ENCODE measurements at places on chromosomes 7 and 10.

- DNase-seq: no peak
Observed at GRCh38 chr10:76270464-76270863, 839.0 kb downstream of the LRMDA start.

- no peak for DNase-seq
Observed at GRCh38 chr7:124662937-124663336, 102.7 kb downstream of the GPR37 start.

DNA sequence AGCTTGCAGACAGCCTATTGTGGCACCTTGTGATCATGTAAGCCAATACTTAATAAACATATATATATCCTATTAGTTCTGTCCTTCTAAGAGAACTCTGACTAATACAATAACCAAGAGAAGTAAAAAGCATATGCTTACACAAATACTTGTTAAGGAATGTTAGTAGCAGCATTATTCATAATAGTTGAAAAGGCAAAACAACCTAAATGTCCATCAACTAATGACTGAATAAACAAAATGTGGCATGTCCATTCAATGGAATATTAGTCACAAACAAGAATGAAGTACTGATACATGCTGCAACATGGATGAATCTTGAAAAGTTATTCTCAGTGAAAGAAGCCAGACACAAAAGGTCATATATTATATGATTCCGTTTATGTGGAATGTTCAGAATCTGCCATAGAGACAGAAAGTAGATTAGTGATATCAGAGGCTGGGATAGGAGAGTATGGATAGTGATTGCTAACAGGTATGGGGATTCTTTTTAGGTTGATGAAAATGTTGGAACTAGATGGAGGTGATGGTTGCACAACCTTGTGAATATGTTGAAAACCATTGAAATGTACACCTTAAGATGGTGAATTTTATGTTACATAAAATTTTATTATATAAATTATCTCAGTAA lies 112.5 kb upstream of the UNC5B start:
- no peak for DNase-seq

DNA sequence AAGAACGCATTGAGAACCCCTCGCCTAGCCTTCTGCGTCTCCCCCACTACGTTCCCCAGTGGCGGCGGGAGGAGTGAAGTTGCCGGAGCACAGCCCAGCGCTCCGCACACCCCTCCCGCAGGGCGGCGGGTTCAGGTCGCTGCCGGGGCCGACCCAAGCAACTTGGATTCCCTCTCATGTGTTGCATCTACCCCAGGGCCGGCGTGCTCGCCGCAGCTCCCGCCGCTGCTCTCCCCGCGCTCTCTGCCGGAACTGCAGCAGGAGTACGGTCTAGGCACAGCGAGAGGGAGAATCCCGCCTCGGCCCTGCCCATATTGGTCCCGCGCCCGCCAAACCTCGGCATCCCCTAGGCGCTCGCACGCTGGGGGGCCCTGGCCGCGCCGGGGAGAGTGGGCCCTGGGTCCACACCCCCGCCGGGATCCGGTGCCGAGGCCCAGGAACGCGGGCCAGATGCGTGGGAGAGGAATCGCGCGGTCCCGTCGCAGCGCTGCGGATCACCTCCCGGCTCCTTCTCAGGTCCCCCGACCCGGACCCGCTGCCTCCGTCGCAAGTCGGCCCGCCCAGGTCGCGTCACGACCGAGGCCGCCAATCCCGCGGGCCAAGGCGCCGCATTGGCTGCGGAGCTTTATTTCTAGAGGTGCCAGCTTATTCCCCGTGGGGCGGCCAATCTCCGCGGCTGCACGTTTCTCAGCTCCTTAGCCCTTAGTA lies 648 bp upstream of the TMEM243 start:
- DNase-seq: peak; percentile 92

DNA sequence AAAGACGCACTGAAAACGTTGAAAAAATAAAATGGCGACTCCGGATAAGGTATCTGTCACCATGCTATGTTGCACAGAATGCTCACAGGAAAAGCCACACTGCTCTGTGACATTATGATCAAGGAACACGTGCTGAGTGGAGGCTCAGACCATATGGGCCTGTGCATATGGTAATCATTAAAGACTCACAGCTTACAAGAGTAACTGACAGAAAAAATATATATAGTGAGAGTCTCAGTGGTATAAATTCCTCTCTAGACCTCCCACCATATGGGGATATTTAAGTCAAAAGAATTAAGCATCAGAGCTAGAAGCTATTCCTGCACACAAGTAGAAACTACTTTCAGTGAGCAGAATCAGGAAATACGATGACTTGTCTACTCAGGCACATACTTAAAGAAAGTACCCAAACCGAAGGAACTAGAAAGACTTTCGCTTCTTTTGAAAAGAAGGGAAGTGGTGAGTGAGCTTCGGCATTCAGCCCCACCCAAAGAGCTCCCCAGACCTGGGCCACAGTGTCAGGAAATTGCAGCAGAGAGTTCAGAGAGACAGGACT lies 65.1 kb upstream of the MPP7 start:
- no peak for DNase-seq

- DNase-seq: no peak
Observed at GRCh38 chr10:113965077-113965476, 78.6 kb upstream of the ADRB1 start.

DNA sequence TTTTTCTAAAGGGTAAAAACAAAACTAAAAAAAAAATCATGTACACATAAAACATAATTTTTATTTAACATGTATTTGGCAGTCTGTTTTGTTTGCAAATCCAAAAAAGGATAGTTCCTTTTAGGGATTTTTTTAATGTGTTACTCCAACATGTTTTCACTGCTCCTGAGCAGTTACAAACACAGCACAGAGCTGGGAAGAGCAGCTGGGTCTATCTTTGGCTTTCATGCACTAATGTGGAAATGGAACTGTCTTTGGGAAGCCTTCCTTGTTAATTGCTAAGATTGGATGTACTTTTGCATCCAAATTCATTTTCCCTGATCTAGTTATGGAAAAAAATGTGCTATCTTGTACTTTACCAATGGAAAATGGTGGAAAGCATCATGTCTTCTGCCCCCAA lies 1035.1 kb downstream of the CNTNAP2 start:
- DNase-seq: no peak

- DNase-seq: no peak
Observed at GRCh38 chr10:89454561-89455347, 40.4 kb downstream of the IFIT5 start.

- no peak for DNase-seq
Observed at GRCh38 chr7:80779456-80779855, 139.4 kb downstream of the SEMA3C start.

DNA sequence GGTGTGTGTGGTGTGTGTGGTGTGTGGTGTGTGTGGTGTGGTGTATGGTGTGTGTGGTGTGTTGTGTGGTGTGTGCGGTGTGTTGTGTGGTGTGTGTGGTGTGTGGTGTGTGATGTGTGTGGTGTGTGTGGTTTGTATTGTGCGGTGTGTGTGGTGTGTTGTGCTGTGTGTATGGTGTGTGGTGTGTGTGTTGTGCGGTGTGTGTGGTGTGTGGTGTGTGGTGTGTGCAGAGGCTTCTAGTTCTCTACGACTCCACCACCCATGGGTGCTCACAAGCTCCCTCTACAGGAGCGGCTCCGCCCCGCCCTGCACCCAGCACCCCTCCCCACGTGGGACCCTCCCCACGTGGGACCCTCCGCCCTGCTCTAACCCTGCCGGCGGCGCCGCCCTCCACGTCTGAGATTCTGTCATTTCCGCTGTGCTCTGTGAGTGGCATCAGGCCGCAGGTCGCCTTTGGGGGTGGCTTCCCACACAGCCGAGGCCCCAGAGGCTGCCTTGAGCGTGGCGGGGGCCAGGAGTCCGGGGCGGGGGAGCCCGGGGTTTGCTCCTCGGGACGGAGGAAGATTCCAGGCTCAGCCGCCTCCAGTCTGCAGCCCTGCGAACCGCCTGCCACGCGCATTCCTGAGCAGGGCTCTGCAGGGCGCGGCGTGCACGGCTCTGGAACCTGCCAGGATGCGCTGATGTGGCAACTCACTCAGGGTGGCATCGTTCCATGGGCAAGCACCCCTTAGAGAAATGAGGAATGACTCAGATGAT lies 37.0 kb upstream of the DNAJB6 start:
- no peak for DNase-seq

GRCh38 chr7:7920481-7920880 lies 48.1 kb upstream of the GLCCI1 start:
- no peak for DNase-seq

GRCh38 chr7:83504330-83504729 lies 144.6 kb downstream of the SEMA3E start:
- no peak for DNase-seq

GRCh38 chr7:149778327-149778637 lies 4.9 kb upstream of the ZNF467 start:
- DNase-seq: no peak

DNA sequence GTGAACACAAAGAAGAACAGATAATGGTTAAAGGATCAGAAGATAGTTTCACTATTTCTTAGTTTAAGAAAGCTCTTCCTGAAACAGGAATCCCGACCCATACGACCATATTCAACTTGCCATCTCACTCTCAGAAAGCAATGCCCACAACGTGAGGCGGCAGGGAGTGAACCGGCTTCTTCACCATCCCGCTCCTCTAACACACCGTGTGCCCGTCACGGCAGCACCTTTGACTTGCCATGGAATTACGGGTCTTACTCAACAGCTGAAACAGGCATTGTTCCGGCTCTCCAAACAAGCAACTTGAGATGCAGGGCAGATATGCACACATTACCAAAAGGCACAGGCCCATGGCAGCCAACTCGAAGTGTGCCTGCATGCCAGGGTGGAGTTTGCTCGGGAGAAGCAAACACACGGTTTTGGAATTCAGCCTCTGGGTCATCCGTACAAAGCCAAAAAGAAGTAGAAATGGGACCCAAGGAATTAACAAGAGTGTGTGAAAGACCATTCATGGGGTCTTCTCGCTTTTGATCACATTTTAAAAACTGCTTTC lies 293.6 kb downstream of the DNAJB6 start:
- no peak for DNase-seq

DNA sequence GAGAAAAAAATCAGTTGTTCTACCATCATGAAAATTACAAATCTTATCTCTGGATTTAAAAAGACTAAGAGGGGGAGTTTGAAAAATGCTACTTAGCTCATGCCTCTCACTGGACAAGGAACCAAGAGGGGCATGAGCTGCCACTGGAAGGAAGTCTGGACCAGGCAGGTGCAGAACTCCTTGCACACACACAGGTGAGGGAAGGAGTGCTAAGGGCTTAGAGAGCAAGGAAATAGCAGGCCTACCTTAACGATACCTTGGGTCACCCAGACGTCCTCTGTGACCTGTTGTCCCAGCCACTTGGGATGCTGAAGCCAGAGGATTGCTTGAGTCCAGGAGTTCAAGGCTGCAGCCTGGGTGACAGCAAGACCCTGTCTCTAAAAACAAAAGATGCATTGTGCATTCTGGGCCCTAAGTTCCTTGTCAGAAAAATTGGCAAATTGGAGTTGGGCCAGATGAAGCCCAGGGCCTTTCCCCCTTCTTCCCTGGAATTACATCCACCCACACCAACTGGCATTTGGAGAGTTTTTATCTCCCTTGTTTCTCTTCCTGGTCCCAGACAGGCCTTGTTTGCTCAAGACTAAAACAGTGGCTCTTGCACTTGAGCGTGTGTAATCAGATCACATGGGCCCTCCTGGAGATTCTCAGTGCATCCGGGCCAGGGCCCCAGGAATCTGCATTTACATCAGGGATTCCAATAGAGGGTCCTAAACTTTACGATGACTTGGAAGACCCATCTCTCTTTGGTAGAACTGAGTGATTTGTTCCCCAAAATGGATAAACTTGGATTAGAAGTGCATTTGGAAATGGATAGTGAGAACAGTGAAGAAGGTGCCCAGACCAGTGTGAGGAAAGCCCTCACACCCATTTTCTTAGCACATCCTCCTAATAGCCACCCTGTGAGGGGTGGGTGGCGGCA lies 3.0 kb downstream of the DDIT4 start:
- no peak for DNase-seq

DNA sequence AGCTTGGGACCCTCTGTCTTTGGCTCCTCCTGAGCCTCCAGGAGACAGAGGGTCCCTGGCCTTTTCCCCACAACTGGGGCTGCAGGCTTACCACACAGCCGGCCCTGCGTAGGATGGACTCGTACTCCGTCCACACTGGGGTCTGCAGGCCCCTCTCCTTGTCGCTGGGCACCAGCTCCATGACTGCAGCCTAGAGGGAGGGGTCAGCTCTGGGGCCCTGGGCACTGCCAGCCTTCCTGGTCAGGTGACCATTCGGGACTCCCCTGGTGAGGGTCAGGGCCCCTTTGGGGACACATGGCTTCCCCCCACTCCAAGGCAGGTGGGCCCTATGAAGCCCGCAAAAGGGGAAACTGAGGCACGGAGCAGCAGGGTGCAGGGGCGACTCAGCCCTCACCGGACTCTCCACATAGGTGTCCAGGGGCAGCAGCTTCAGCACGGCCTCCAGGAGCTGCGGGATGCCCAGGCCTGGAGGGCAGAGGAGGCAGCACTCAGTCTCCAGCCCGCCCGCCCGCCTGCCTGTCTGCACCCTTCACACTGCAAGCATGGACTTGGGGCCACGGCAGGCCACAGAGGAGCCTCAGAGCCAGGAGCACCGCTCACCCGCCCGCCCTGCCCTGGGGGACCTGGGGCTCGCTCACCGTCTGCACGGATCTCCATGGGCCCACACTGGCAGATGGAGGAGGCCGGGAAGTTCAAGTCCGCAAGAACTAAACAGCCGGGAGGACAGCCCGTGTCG lies 1.1 kb downstream of the FUOM start:
- DNase-seq: no peak

GRCh38 chr10:119755446-119755845 lies 29.6 kb downstream of the INPP5F start:
- DNase-seq: no peak

- no peak for DNase-seq
Observed at GRCh38 chr10:77504196-77504872, 133.3 kb downstream of the KCNMA1 start.

DNA sequence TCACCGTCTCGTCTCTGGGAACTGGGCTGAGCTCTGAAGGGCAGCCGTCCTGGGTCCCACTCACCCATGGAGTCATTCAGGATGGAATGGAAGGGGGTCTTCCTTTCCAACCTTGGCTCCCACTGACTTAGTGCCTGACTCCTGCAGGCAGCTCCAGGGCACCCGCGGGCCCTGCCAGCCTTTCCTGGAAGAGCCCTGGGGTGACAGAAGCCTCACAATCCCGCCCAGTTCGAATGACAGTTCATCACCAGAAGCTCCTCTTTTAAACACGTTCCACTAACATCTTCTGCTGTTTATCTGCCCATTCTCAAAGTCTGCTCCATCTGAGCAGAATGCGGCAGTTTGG lies 110.6 kb downstream of the TNS3 start:
- DNase-seq: no peak

GRCh38 chr7:142716596-142716995 lies 32.7 kb upstream of the PRSS1 start:
- DNase-seq: no peak

- DNase-seq: no peak
Observed at GRCh38 chr7:143936087-143937009, 1.3 kb downstream of the OR2F2 start.

- DNase-seq: no peak
Observed at GRCh38 chr7:127690806-127691205, 38.8 kb downstream of the SND1 start.

GRCh38 chr7:108226816-108227299 lies 96.7 kb upstream of the LAMB4 start:
- DNase-seq: no peak

- peak; percentile 90 for DNase-seq
Observed at GRCh38 chr7:78020136-78020873, 221.7 kb downstream of the PHTF2 start.

GRCh38 chr7:159070431-159071148 lies 74.1 kb downstream of the VIPR2 start:
- peak; percentile 62 for DNase-seq

- DNase-seq: no peak
Observed at GRCh38 chr10:96835899-96836298, 3.8 kb downstream of the LCOR start.

- peak; percentile 80 for DNase-seq
Observed at GRCh38 chr7:131745390-131746248, 189.2 kb upstream of the PODXL start.

GRCh38 chr10:36003031-36003600 lies 361.0 kb upstream of the FZD8 start:
- no peak for DNase-seq
